ENCODE measurements at places on chromosomes 1 and 21. TPM values are rescaled to one million over a fixed set of nuclear protein-coding genes. Genes with fewer than 3 reads are reported as not detected.

DNA sequence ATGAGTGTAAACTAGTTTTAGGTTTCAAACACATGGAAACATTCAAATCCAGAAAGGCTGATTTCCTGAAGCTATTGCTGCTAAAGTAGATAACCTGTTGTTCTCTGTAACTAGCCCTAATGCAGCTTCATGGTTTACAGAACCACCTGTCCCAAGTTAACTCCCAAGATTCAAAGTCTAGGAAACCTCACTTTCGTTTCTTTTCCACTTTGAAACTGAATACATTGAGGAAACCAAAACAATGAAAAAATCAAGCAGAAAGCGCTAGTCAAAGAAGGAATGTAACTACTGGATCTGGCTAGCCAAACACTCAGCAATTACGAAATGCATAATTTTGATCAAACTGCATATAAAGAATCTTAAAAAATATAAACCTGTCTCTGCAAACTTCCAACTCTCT is 17.8 kb downstream of the SLC16A1 start:
- H3K27ac ChIP-seq, result peak overlapping the region; percentile 19
- H3K27me3 ChIP-seq, result no peaks in the 10 kb centered on the region
- H3K36me3 ChIP-seq, result peaks cover 15% of the 10 kb centered on the region
- H3K4me1 ChIP-seq, result peaks cover 51% of the 10 kb centered on the region
- DNase-seq, result no peak

DNA sequence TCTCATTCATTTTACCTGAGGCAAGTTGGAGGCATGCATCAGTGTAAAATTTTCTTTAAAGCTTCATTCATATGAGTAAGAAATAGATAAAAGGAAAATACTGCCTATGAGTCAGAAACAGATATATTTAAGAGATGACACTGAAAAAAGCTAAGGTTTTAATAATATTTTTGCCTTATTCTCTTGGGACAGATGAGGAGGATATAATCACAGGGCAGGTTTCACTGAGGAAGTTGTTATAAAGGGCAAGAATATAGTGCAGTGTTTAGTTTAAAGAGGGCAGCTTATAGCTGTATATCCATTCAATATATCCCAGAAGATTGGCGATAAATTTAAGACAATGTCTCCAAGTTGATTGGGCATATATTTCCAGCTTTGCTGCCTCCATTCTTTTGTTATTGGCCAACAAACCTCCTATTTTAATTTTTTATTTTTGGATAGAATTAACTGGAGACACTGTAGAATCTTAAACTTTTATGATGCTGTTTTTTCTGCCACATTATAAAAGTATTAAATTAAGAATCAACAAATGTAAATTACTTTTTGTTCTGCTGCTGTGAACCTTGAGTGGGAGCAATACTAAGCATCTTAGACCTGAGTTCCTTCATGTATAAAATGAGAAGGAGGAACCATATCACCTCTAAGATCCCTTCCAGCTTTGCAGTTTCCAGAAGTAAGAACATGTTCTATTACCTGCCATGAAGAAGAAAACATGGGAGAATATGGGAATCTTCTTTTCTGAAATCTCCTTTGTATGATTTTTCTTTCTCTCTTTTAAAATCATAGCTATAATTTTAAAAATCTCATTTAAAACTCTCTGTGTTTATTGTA is 171.6 kb downstream of the S1PR1 start:
- DNase-seq, result no peak
- H3K4me3 ChIP-seq, result no peak overlapping the region
- H3K36me3 ChIP-seq, result no peaks in the 10 kb centered on the region
- H3K27ac ChIP-seq, result no peak overlapping the region
- H3K4me1 ChIP-seq, result peaks cover 4% of the 10 kb centered on the region

- H3K4me3 ChIP-seq, result no peak overlapping the region
- H3K4me1 ChIP-seq, result no peaks in the 10 kb centered on the region
- no peak overlapping the region for H3K27ac ChIP-seq
- no peak for DNase-seq
- H3K27me3 ChIP-seq, result no peaks in the 10 kb centered on the region
Measured at GRCh38 chr21:15560383-15561056, 169.3 kb upstream of the USP25 start.

GRCh38 chr1:6586404-6586816 is 6.6 kb downstream of the ZBTB48 start:
- H3K4me1 ChIP-seq, result peaks cover 29% of the 10 kb centered on the region
- H3K4me3 ChIP-seq, result no peak overlapping the region
- no peaks in the 10 kb centered on the region for H3K27me3 ChIP-seq
- no peak overlapping the region for H3K27ac ChIP-seq
- no peak for DNase-seq

DNA sequence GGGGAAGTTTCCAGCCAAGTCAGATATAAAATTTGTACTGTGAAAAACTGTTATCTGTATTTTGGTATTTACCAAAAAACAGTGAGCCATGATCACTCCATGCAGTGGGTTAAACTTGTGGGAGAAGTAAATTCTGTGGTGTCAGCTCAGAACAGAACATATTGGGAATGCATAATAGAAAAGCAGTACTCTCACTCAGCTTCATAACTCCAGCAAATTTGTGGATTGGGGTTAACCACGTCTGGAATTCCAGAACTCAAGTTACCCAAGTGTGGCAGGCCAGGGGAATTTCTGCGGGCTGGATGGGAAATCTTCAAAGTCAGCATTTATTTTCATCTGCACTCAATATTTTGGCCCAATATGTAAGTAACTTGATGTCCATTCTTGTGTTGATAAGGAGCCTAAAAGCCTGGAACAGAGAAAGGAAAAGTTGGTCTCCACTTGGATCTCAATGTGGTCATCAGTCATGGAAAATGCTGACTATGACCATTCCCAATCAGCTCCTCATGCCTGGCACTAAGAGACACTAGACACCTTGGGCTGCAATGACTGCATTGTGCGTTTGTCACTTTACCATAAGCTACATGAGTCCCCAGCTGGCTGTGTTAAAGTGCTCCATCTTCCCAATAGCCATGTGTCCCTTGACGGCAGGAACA is 39.1 kb upstream of the ENAH start:
- no peak overlapping the region for H3K27ac ChIP-seq
- no peaks in the 10 kb centered on the region for H3K4me1 ChIP-seq
- no peak overlapping the region for H3K4me3 ChIP-seq
- no peak for DNase-seq
- H3K27me3 ChIP-seq, result peaks cover under 1% of the 10 kb centered on the region
- no peaks in the 10 kb centered on the region for H3K36me3 ChIP-seq

GRCh38 chr1:66599346-66599745 is 65.4 kb downstream of the SGIP1 start:
- H3K27ac ChIP-seq, result no peak overlapping the region
- H3K4me3 ChIP-seq, result no peak overlapping the region
- H3K36me3 ChIP-seq, result no peaks in the 10 kb centered on the region
- DNase-seq, result no peak

DNA sequence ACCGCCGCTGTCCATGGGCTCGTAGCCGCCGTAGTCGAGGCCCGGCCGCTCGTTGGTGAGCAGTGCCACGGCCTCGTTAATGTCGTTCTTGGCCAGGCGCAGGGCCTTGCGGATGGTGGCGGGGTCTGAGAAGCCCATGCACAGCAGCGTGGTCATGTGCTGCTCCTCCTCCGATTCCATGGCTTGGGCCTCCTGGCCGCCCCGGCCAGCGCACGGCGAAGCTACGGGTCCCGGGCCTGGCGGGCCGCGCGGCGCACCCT is 300 bp downstream of the USP24 start:
- peaks cover 65% of the 10 kb centered on the region for H3K4me1 ChIP-seq
- peak overlapping the region; percentile 95 for H3K4me3 ChIP-seq
- no peaks in the 10 kb centered on the region for H3K27me3 ChIP-seq
- H3K36me3 ChIP-seq, result peaks cover 9% of the 10 kb centered on the region
- no peak for DNase-seq
- H3K27ac ChIP-seq, result peak overlapping the region; percentile 48

DNA sequence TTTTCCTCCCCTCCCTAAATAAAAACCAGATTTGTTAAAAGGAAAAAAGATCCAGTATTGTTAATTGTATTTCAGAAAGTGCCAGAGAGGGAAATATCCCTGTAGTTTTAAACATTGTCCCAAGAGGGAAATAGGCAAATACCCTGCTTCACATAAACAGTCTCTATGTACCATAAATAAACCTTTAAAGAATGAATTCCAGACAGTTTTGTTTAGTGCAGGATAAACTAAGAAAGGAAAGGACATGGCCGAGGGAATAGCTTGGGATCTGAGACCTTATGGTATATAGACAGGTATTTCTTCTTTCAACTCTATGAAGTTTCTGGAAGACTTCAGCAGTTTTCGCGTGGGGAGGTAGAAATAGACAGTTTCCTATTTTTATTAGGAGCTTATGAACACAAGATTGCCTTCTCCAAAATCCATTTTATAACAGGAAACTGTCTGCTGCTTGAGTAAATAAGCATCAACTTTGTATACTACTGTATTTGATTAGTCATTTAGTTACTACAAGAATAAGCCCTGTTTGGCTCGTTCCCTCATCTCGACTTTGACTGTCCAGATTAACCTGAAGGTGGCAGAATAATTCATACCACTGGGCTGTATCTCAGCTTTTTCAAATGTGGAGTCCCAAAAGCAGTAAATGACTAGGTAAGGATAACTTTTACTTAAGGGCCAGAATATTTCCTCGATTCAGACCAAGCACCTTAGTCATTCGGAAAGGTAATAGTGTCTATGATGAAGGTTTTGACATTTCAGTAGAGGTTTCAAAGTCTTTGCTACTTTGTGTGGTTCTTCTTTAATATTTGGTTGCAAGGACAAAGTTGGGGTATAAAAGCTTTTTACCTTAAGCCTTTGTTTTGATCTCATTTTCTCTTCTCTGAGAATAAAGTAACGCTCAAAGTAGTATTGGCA is 177.5 kb downstream of the VPS13D start:
- no peaks in the 10 kb centered on the region for H3K27me3 ChIP-seq
- DNase-seq, result no peak
- H3K27ac ChIP-seq, result no peak overlapping the region
- H3K36me3 ChIP-seq, result peaks cover 63% of the 10 kb centered on the region

DNA sequence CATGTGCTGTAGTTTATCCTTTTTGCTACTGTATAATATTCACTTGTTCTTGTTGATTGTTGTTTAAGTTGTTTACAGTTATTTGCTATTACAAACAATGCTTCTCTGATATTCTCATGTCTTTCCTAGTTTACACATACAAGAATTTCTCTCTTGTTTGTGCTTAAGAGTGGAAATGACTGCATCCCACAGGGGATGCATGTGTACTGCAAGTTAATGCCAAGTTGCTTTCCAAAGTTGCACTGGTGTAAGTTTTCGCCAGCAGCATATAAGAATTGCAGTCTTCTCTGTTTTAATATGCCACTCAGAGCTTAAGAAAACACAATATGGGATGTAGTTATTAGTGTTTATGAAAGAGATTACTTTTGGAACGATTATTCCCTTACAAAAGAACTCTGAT is 97.7 kb downstream of the NEK7 start:
- peaks cover 36% of the 10 kb centered on the region for H3K36me3 ChIP-seq
- no peak for DNase-seq
- no peak overlapping the region for H3K4me3 ChIP-seq
- no peaks in the 10 kb centered on the region for H3K27me3 ChIP-seq

DNA sequence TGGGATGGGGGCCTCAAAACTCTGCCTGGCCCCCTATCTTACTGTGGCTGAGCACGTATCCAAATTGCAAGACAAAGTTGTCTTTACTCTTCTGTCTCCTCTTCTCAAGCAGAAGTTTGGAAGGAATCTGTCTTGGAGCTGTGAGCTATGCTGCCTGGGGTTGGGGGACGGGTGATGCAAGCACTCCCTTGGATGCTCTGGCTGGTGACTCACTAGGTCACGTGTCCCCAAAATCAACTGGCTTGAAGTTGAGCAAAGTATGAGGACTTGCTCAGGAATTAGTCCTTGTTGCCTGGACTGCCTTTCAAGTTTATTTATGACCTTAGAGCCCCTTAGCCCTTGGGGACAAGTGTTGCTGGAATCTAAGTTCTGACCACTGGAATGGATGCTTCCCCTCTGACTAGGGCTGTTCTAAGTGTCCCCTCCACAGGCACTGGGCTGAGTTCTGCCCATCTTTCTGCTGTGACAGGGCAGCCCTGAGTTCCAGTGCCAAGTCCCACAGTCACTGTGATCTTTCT is 269.5 kb downstream of the HHAT start:
- no peak for DNase-seq
- no peaks in the 10 kb centered on the region for H3K4me1 ChIP-seq
- no peak overlapping the region for H3K27ac ChIP-seq
- no peak overlapping the region for H3K4me3 ChIP-seq

- no peak overlapping the region for H3K4me3 ChIP-seq
- no peak for DNase-seq
- H3K36me3 ChIP-seq, result no peaks in the 10 kb centered on the region
- no peak overlapping the region for H3K27ac ChIP-seq
Measured at GRCh38 chr1:115456441-115456961, 118.5 kb upstream of the NGF start.

DNA sequence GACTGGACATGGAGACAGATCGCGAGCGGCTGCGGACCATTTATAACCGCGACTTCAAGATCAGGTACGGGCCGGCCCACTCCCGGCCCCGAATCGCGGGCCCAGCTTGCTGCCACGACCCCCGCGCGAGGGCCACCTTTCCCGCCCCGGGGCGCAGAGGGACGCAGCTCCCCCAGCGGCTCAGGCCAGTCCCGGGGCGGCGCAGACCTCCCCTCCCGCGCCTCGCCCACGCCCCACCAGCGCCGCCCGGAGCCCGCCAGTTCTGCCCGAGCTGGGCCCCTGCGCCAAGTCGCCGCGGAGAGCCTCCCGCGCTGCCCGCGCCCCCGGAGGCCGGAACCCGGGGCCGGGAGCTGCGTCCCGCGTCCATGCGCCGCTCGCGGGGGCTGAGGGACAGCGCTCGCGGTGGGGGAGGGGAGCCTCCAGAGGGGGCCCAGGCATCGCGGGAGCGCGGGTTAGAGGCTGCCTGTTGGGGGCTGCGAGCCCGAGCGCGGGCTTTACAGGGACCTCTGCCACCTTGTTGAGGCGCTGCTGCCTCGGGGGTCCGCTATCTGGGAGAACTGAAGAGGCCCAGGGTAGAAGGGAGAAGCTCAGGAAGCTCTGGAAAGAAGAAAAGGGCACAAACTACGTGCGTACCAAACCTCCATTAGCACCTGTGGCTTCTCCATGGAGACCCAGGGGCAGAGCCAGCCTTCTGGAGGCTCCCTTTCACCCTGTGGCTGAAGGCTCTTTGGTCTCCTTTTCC is 698 bp downstream of the MOV10 start:
- H3K27me3 ChIP-seq, result no peaks in the 10 kb centered on the region
- peak overlapping the region; percentile 91 for H3K27ac ChIP-seq
- DNase-seq, result peak; percentile 41

- no peak for DNase-seq
- no peak overlapping the region for H3K4me3 ChIP-seq
- H3K36me3 ChIP-seq, result peaks cover 34% of the 10 kb centered on the region
- no peaks in the 10 kb centered on the region for H3K27me3 ChIP-seq
- H3K27ac ChIP-seq, result no peak overlapping the region
Measured at GRCh38 chr1:16302709-16303627, 49.3 kb downstream of the FBXO42 start.

DNA sequence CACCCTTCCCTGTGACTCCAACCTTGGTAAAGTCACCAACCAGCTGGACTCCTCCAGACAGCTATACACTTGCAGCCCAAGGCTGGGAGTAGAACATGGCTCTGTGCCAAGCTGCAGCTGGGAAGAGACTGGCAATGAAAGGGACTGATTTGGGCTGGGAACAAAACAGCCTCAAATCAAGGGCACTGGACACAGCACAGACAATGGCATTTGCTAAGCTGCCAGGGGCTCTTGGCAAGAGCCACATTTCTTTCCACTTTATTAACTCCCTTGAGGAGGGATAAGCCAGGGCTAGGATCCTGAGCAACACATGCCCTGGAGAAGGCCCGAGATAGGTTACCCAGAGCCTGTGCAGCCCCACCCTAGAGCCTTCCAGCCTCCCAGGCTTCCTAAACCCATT is 12.0 kb downstream of the SYT11 start:
- no peak overlapping the region for H3K4me3 ChIP-seq
- no peaks in the 10 kb centered on the region for H3K27me3 ChIP-seq
- peaks cover 3% of the 10 kb centered on the region for H3K4me1 ChIP-seq

Gene RUNX3
- total RNA-seq, result 177 TPM

Gene FMO5
- 0.73 TPM for total RNA-seq

Gene IVL
- total RNA-seq, result not detected

Gene LEFTY2
- total RNA-seq, result not detected
